Pancreas (tissue), 10 donors: ENCODE measurements at places on chromosomes 12 and 14. TPM values are rescaled to one million over a fixed set of nuclear protein-coding genes. Genes with fewer than 3 reads are reported as not detected.

The JDP2 gene
- polyA plus RNA-seq, result 13.1 TPM

The KLHL33 gene
- polyA plus RNA-seq, result 0.12 TPM

The SNX6 gene
- 16.2 TPM for polyA plus RNA-seq

The CCDC77 gene
- polyA plus RNA-seq, result 4.2 TPM

The RFX4 gene
- 0.08 TPM for polyA plus RNA-seq

The FOXM1 gene
- polyA plus RNA-seq, result 0.19 TPM

The KRT72 gene
- polyA plus RNA-seq, result not detected

The OVCH1 gene
- polyA plus RNA-seq, result not detected

The CCDC175 gene
- not detected for polyA plus RNA-seq
